ENCODE measurements at places on chromosomes 4 and X.
A peak's percentile ranks its signal among the peaks of the same experiment; 100 is the strongest.

DNA sequence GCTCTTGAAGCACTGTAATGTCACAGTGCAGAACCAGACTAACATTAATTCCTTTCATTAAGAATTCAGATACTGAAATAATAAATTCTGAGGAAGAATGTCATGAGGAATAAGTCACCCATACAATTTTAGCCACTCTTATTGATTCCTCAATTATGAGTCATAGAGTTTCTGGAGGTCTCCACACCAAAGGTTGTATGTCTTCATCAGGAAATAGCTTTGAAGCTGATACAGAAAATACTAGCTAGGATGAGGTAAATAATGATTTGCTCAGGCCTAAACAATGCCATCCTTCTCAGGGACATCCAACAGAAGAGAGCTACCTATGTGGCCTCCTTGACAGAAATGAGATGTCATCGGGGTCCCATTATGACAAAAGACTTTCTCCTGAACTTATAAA is 238.8 kb downstream of the OR13H1 start:
- DNase-seq, result no peak

GRCh38 chr4:174135530-174135929 is 147.9 kb downstream of the FBXO8 start:
- no peak for DNase-seq

DNA sequence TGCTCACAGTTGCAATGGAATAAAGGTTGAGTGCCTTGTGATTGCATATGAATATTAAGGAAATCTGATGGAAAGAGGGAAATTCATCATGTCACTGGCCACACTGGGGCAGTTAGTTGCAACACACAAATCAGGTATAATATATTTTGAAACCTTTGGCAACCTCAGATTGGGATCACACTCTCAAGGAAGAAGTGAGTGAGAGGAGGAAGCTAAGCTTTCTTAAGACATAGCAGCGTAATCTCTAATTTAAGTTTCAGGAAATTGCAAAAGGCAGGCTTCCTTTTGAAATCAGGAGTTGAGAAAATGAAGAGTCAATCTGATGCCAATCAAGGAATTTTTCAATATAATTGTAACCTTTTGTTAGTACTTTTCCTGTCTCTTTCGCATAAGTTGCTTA is 12.3 kb upstream of the CLTRN start:
- no peak for DNase-seq

DNA sequence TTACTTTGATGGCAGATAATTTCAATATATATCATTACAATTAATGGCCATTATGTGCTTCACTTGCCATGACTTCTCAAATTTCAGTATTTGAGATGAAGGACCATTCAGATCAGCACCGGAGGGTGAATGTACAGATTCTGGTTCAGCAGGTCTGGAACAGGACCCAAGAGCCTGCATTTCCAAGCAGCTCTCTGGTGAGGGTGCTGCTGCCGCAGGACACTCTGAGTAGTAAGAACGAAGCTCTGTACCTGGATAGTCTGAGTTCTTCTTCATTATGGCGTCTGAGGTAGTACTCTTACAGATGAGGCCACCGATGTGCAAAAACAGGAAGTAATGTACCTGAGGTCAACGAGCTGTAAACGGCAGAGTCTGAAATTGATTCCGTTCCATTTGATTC is 228.2 kb downstream of the FBXW7 start:
- no peak for DNase-seq

- DNase-seq, result peak; percentile 1
Measured at GRCh38 chr4:135418353-135418752, 1216.8 kb upstream of the PABPC4L start.

- DNase-seq, result no peak
Measured at GRCh38 chr4:6502147-6502546, 29.7 kb upstream of the PPP2R2C start.

- DNase-seq, result peak; percentile 69
Measured at GRCh38 chrX:132023896-132024386, 839 bp downstream of the STK26 start.

DNA sequence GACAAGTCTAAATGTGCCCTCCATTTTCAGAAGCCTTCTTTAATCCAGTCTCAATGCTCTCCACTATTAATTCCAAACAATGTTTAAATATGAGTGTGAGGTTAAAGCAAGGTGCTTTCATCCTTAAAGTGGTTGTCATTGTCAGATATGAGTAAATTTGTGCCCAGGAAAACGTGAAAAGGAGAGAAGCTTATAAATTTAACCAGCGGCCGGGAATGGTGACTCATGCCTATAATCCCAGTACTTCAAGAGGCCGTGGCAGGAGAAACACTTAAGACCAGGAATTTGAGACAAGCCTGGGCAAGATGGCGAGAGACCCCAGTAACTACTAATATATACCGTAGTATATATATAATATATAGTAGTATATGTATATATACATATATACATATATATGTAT is 270.0 kb downstream of the ARHGAP24 start:
- no peak for DNase-seq

- no peak for DNase-seq
Measured at GRCh38 chr4:105472871-105473323, 965 bp downstream of the PPA2 start.

GRCh38 chr4:67721770-67722597 is 21.0 kb upstream of the UBA6 start:
- DNase-seq, result no peak

- DNase-seq, result no peak
Measured at GRCh38 chrX:3141031-3141430, 99.8 kb downstream of the ARSF start.

DNA sequence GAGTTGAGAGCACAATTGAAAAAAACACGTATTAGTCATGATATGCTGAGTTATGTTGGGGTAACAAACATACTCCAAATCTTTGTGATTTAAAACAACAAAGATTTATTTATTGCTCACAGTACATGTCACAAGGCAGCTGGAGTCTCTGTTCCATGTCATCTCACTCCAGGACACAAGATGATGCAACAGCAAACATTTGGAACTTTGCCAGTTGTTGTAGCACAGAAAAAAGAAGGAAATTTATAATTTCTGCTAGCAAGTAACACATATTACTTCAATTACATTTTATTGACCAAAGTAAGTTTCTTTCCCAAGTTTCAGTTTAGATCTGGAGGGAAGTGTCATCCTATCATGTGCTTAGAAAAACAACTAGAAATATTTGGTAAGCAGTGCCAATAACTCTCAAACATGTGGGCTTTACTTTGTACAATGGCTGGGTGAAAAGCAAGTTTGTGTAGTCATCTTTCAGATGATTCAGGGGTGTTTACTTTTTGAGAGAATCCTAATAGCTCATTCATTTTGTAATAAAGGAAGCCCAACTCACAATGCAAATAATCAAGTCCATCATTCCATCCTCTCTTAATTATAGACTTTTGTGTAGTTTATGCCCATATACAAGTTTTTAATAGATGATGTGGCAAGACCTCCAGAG is 452.3 kb downstream of the ZIC3 start:
- DNase-seq, result peak; percentile 7

- peak; percentile 41 for DNase-seq
Measured at GRCh38 chrX:100447655-100448397, 37.8 kb upstream of the PCDH19 start.

DNA sequence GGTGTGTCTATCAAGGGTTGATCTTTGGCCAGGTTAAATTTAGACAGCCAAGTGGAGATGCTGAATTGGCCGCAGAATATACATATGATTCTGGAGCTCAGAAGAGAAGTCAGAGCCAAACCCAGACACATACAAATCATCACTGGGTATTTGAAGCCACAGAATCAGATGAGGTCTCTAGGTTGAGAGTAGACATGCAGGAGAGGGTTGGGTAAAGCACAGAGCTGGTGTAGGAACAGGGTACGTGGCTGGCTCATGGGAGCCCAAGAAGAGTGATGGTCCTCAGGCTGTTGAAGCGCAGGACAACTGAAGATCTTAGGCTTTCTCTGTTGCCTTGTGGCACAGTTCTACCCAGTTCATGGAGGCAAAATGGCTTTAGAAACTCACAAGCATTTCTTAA is 37.7 kb downstream of the ADAMTS3 start:
- DNase-seq, result no peak

DNA sequence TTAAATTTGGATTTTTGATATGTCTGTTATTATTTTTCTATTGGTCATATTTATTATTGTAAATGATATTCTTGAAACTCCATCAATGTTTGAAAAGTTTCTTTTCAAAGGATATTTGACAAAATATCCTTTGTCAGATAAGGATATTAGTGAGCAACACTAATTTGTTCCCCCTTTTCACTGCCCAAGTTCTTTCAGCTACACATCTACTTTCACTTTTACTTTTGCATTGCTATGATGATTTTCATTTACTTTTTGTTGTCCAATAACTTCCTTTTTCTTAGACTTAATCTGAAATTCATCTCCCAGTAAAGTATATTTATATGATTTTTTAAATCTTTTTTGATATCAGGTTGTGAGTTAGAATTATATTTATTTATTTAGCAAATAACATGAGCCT is 542.3 kb upstream of the ADGRL3 start:
- no peak for DNase-seq

DNA sequence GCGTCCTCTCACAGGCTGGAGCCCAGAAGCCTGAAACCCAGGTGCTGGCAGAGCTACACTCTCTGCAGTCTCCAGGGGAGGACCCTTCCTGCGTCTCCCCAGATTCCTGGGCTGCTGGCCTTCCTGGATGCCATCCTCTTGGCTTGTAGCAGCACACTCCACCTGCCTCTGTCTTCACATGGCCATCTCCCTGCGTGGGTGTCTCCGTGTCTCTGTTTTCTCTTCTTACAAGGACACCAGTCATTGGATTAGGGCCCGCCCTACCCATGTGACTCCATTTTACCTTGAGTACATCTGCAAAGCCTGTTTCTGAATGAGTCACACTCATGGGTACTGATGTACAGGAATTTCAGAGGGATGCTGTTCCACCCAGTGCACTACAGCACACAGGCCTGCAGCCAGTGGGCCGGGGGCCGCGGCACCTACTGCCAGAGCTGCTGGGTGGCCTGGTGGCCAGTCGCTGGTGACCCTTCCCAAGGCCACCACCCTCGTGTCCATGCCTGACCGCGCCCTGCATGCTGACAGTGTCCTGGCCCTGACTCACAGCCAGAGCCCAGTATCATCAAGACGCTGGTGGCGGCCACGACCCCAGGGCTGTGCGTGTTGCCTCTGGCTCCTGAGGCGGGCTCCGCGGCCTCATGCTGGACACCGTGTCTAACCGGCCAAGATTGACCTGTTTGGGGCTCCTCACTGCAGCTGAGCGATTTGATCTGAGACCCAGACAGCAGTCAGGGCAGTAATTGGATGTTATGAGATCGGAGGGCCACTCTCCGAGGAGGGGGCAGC is 63.6 kb upstream of the NKX1-1 start:
- no peak for DNase-seq

DNA sequence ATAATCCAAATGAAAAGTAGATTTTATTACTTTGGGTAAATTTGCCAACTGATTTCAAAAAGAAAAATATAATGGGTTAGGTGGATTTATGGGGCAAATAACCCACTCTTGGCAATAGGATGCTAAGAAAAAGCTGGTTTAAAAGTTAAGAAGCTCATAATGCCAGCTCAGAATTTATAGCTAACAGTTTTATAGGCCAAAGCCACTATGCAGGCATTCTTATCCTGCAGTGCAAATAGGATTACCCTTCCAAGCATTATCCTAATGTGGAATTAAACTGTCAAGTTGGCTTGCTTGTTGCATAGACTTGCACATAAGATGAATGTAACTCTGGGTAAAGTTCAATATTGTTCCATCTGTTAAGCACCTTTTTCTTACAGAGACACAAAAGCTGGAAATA is 703.0 kb downstream of the PCDH18 start:
- DNase-seq, result no peak

- no peak for DNase-seq
Measured at GRCh38 chr4:159444678-159445077, 341.8 kb downstream of the RAPGEF2 start.

DNA sequence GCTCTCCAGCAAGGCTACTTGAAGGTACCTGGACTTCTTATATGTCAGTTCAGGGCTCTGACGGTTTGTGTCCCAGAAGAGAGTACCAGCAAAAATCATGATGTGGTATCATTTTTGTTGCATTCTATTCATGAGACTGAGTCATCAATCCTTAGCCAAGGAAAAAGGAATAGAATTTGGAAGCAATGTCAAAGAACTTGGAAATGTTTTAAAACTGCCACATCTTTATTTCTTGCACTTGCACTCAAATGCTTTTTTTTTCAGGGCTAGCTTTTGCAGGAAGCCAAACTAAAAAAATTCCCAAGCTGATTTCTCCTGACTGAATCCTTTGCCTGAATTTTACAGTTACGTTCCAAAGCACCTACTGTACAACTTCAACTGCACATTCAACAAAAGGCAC is 112.4 kb downstream of the NPFFR2 start:
- no peak for DNase-seq

DNA sequence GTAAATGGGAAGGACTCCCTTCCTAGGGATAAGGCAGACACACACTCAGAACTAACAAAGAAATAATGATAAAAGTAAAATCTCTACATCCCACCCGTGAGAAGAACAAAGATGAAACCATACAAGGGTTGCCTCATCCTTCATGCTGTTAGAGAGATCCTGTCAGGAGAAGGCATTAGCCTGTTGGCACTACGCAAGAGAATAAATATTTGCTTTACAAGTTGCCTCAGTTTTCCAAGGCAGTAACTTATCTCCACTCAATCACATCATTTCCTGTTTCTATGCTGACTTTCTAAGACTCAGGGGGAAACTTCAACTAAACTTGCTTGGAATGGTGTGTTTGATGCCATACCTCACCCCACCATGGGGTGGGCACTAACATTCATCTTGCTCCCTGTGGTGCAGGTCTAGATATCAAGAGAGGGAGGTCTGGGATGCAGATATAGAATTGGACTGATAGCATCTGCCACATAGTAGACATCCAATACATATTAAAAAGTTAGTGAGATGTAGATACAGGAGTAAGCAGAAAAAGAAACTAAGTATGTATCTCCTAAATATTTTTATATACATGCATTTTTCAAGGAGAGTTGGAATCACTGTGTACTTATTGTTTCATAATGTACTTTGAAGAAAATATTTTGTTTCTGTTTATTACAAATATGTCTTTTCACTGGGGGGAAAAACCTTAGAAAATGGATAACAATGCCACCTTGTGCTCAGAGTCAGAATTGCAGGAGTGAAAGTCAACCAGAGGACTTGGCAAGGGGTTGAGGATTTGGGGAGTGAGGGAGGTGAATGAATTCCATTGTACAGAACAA is 57.2 kb upstream of the BEX4 start:
- DNase-seq, result peak; percentile 48

GRCh38 chr4:7190691-7191545 is 1.4 kb upstream of the SORCS2 start:
- DNase-seq, result no peak

DNA sequence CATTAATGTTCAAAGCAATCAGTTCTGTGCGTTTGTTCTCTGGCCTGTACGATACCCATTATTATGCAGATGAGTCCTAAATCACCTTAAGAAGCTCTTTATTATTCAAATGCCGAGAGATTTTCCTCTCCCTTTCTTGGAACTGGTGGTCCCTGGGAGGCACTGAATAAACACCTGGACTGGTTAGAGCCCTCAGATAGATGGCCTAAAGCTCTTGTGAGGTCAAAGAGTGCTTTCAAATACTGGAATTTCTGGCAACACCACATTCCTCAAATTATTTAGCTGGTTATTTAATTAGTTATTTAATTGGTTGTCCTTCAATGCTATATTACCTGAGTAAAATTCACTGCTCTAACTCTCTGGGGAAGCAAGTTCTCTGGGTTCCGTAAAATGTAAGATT is 3.0 kb downstream of the ARHGEF38 start:
- DNase-seq, result no peak
